ENCODE measurements at places on chromosomes 2 and 18.

DNA sequence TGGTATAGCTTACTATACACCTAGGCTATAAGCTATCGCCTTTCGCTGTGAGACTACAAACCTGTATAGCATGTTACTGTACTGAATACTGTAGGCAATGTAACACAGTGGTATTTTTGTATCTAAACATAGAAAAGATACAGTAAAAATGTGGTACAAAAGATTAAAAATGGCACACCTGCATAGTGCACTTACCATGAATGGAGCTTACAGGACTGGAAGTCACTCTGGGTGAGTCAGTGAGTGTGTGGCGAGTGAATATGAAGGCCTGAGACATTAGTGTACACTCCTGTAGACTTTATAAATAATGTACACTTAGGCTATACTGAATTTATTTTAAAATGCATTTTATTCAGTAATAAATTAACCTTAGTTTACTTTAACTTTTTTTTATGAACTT lies 258.2 kb upstream of the SP5 start:
- DNase-seq, result no peak

DNA sequence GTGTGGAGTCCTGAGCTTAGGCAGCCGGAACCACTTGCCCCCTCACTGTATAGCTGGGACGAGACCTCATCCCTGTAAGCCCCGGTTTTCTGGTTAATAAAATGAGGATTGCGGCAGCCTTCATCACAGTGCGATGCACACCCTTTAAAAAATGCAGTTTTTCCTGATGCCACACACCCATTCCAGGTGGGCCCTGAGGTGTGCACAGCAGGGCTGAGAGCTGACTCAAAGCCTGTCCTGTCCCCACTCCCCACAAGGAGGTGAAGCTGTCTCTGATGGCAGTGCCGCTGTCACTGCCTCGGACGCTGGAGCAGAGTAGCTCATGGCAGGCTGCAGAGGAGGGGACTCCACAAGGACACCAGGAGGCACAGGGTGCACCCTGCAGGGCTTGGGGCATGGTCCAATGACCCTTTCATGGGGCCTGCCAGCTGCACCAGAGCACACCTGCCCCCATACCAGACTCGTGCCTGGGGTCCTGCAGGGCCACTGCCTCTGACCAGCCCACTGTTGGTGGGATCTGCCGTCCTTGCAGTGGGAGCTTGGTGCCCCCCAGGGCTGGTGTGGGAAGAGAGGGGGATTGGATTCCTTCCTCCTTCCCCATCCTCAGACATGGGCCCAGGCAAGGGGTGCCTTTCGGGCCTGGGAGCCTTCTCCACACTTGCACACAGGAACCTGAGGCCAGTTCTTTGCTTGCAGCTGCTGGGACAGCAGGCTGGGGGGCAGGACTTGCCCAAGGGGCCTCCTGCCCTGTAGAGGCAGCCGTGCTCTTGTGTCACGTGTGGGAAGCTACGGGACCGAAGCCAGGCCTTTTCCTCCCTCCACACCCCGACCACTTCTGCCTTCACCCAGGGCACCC lies 22.8 kb downstream of the GPC1 start:
- no peak for DNase-seq

- no peak for DNase-seq
These were observed 4.6 kb downstream of the EFHD1 start for GRCh38 chr2:232637866-232638583.

- DNase-seq, result no peak
These were observed 220.0 kb upstream of the TANK start for GRCh38 chr2:160940271-160940670.

DNA sequence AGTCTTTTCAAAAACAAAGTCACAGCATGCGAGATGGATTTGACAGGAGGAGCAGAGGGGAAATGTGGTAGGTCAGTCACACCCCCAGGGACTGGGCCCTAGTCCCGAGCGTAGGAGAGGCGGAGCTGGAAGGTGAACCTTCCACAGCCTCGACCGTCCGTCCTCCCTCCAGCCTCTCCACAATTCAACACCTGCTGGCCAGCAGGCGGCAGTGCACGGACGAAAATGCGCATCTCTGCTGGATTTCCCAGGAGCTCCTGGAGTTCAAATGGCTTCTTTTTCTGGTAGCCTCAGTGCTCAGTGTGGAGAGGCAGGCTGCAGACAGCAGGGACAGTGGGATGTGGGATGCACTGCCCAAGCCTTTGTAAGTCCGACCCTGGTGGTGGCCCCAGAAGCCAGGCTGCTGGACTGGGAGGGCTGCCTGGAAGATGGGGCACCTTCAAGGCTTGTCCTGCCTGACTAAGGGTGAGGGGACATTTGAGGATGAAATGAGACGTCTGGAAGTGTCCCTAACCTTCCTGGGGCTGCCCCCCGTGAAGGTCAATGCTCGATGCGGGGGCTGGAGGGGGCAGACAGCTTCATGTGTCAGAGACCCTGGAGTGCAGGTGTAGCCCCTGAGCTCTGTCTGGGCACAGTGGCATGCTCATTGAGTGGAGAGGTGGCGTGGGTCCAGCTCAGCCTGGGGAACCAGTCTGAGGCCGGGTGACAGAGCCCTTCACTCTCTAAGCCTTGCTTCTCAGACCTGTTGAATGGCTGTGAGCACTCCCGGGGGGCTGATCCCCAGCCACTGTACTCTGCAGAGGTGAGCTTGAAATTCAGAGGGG lies 189.5 kb downstream of the TFCP2L1 start:
- DNase-seq, result no peak

GRCh38 chr2:201008296-201008829 lies 44.9 kb upstream of the ORC2 start:
- no peak for DNase-seq

DNA sequence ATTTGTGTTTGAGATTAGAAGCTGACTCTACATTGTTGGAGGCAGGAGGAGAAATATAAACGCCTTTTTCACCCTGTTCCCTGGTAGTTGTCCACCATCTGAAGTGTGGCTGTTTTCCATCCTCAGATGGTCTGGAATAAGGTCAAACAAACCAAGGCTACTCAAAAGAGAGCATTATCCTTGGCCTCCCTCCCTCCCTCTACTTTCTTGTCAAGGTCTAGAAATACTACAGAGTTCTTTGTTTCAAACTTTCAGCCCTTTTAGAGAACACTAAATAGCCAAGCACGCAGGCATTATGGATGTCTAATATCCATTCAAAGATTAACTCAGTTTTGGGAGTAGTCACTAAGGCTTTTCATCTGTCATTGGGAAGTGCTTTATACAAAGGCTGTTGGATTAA lies 215.8 kb upstream of the ITGA4 start:
- DNase-seq, result no peak

DNA sequence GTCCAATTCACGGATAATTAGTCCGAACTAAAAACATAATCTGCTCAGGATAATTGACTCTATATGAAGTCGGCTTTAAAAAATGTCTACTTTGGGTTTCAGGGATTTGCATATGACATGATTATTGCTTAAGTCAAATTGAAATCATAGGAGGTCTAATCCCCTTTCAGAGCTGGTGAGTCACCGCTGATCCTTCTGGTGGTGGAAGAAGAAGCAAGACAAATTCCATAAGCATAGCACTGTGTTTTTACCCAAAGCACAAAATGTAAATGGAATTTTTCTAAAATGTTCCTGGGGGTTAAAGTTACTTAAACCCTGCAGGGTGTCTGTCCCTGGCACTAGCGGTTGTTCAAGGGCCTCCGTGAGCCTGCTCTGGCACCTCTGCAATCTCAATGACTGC lies 460.2 kb downstream of the LRATD1 start:
- DNase-seq, result no peak

DNA sequence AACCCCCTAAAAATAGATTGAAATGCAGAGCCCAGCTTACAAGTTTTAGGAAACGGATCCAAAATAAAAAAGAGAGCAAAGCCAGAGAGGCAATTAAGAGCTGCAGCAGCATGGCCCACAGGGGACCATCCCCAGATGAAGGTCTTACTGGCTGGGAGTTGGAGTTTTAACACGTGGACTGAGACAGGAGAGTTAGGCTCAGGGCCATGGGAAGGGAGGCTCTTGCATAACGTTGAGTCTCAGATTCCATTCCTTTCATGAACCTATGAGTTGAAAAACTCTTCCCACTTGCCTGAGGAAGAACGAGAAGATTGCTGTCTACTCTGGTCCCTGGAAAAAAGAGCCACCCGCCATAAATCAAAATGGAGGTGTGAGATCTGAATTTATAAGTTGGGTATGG lies 101.8 kb upstream of the NDUFV2 start:
- no peak for DNase-seq

DNA sequence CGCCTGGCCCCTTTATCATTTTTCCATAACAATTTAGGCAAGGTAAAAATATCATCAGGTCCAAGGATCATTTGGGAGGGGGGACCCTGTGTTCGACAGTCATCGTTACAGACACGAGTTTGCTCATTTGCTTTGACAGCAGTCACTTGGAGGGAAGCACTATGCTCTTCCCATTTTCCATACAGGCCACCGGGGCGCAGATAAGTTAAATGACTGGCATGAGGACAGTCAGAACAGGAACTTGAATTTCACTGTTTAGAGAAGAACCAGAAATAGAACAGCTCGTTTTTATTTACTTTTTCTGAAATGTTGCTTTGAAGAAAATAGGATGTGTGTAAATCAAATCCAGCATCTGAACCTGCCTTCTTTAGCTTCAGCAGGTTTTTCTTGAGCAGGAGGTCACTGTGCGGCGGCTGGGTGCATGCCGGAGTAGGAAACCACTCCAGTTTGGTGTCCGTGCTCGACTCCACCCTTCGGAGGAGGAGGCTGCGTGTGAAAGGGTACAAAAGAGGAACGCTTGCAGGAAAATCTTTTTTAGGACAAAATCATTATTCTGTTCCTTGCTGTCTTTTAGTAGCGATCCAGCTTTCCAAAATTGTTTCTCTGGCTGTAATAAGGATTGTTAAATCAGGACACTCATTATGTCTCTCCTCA lies 15.2 kb downstream of the NPAS2 start:
- DNase-seq, result no peak

- peak; percentile 76 for DNase-seq
These were observed 631.8 kb upstream of the ID2 start for GRCh38 chr2:8049851-8050571.

DNA sequence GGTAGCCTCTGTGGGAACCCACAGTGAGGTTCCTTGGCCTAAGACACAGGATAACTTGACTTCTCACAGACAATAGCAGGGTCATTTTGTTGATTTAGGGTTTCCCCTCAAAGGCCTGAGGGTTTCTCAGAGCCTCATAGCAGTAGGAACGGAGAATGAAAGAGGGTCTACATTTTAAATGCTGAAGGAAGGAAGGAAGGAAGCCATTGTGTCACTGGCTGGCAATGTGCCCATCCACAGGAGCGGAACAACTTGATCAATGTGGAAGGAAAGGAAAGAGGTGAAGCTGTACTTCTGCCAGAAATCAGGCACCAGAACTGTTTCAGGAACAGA lies 5.1 kb downstream of the IL1B start:
- DNase-seq, result no peak

DNA sequence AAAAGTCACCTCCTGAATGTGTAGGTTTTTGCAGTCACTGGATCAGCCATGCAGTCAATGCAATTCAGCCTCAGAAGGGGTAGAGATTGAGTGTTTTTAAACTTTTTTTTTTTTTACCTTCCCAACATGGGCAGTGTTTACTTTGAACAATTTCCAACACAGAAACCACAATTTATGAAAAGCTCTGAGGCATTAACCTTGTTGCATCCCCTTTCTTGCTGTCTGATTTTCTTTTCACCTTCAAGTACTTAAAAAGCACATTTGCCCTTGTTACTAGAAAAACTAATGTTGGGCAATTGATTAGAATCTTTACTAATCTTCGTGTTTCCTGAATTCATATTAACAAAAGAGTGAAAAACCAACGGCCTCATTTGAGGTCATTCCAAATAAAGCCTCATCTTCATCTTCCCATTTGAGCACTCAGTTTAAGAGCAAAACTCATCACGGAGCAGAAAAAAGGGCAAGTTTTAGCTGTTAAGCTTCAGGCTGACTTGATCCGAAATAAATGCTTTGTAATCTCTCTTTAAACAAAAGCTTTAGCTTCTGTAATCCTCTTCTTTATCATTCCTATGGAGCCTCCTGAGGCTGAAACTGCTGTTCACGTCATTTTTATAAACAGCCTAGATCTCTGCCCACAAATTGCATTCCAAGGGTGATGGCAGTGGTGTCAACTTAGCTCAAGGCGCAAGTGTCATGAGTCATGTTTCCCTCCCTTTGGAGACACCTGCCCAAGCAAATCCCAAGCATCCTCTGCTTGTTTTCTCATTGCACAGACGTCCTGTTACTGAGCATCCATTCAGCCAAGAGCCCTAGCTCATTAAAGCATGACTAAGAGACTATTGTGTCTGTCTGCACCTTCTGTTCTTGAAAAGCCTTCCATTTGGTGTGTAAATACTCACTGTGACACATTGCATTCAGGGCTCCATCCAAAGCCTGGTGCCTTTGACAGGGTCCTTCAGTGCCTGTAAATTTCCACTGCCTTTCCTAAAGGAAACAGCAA lies 107.7 kb downstream of the HNMT start:
- no peak for DNase-seq

GRCh38 chr2:275466-275865 lies 10.7 kb downstream of the ACP1 start:
- no peak for DNase-seq

GRCh38 chr2:24527536-24527935 lies 36.5 kb downstream of the NCOA1 start:
- no peak for DNase-seq

DNA sequence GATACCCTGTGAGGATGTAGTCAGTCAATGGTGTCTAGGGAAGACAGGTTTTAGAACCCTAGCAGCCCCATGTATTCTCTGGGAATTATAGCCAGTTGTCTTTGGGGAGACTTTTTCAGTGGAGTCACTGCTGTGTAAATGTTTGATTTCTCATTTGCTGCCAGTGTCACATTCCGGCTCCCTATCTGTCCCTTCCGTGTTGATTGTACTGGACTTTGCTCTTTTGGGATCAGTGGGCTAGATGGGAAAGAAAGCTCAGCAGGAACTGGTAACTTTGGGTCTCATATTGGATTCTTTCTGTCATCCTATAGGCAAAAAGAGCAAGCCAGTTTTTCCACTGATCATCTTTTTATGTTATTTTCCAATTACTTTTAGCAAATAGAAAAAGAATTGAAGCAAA lies 70.1 kb downstream of the GTF3C3 start:
- DNase-seq, result no peak

- no peak for DNase-seq
These were observed 165.2 kb downstream of the MTCL1 start for GRCh38 chr18:8870528-8870927.

DNA sequence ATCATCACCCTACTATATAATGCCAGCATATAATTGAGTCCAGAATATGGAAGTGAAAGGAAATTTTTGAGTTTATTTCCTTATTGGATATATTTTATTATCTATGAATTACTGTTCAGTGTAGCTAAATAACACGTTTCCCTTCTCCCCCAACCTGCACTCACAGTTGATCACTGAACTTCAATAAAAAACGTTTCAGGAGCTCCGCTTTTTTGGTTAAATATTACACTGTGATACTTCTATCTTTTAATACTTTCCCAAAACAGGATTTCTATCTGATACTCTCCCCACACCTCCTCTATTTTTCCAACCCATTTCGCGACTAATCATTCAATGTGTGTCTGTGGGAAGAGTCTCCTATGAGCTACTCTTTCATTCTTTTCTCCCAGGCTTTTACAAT lies 7.2 kb downstream of the VSNL1 start:
- DNase-seq, result no peak

- DNase-seq, result no peak
These were observed 468.3 kb upstream of the RGPD4 start for GRCh38 chr2:107358362-107358761.

All from stimulated activated CD8-positive, alpha-beta memory T cell treated with anti-CD3 and anti-CD28 coated beads, Interleukin-7, amount 100 ng/mL, for 48 hours (primary cell).